ENCODE measurements at places on chromosomes 7 and 10.

DNA sequence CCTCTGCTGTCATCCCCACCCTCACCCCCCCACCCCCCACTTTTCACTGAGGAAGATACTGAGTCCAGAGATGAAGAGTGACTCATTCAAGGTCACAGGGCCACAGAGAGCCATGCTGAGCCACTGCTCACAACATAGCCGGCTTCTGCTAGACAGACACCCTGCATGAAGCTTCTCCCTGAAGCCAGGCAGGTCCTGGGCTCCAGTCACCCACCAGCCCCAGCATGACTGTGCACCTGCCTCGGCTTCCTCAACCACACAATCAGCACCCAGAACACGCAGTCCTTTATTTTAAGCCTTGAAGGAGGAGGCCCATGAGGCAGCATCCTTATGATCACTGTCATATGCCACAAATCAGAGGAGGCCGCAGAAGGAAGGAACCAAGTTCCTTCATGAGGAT is 19.2 kb upstream of the PRKAG2 start:
- DNase-seq: no peak

- no peak for DNase-seq
Measured at GRCh38 chr10:114038819-114039218, 4.8 kb upstream of the ADRB1 start.

DNA sequence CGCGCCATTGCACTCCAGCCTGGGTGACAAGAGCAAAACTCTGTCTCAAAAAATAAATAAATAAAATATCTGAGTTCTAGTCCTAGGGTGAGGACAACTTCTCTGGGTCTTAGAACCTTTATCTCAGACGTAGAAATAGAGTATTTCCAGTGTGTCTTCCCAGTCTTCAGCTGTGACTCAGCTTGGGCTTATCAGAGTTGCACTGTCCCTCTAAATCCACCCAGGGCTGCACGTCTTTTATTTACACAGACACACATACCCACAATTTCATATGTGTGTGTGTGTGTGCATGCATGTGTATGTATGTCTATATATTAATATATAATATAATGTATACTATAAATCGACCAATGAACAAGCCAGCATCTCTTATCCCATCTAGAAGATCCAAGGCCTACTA is 13.0 kb upstream of the PDIA4 start:
- DNase-seq: no peak

- DNase-seq: no peak
Measured at GRCh38 chr7:116380025-116380424, 119.5 kb upstream of the CAV2 start.

DNA sequence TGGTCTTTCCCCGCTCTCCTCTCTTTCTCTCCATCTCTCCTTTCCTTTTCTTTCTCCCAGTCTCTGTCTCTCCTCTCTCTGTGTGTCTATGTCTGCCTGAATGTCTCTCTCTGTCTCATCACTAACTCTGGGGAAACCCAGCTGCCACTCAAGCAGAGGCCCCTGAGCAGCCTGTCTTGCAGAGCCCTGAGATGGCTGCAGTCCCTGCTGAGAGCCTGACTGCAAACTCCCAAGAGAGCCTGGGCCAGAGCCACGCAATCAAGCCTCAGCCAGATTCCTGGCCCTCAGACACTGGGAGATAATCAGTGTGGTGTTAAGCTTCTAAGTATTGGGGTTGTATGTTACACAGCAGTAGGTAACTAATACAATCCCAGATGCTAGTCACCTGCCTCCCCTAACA is 91.5 kb downstream of the PAXIP1 start:
- no peak for DNase-seq

GRCh38 chr10:96208271-96208670 is 63.1 kb downstream of the BLNK start:
- DNase-seq: no peak

GRCh38 chr7:103702982-103703381 is 257.0 kb upstream of the SLC26A5 start:
- no peak for DNase-seq

DNA sequence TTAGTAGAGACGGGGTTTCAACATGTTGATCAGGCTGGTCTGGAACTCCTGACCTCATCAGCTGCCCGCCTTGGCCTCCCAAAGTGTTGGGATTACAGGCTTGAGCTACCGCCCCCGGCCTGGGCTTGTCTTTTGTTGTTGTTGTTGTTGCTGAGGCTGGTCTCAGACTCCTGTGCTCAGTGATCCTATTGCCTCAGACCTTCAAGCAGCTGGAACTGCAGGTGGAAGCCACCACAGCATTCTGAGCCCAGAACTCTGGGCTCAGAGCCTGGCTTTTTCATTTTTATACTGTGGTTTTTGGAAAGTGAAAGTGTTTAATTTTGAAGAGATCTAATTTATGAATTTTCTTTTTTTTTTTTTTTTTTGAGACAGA is 16.2 kb upstream of the DNAJB6 start:
- no peak for DNase-seq

DNA sequence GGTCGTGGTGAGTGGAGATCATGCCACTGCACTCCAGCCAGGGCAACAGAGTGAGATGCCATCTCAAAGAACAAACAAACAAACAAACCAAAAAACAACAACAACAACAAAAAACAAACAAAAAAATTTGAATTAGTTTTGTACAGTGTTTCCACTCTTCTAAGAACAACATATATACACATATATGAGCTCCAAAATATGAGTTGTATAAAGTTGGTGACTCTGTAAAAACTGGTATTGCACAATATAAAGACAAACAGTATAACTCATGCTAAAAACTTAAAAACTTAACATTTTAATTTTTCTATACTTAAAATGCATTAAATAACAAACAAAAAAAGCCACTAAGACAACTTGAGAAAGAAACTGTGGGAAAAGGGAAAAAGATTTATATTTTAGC is 46.0 kb downstream of the AKR1B15 start:
- no peak for DNase-seq

- no peak for DNase-seq
Measured at GRCh38 chr10:29214551-29214950, 74.3 kb upstream of the LYZL1 start.

DNA sequence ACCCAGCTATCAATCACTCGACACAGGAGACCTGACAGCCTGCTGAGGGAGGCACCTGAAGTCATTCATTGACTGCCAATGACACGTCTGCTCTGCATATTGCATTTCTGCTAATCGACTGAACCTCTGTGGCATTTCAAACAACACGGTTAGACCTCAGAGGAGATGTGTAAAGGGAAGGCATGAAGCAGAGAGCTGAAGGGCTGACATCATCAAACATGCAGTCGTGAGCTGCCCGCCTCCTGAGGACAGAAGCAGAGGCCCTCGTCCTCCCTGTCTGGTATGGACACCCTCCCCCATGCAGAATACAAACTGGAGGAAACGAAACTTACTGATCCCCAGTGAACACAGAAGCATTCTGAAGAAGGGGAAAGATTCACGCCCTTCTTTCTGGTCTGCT is 462.6 kb upstream of the MGMT start:
- no peak for DNase-seq

- DNase-seq: no peak
Measured at GRCh38 chr7:156820445-156821063, 72.4 kb downstream of the LMBR1 start.

- DNase-seq: no peak
Measured at GRCh38 chr7:52311886-52312285, 723.5 kb upstream of the POM121L12 start.

DNA sequence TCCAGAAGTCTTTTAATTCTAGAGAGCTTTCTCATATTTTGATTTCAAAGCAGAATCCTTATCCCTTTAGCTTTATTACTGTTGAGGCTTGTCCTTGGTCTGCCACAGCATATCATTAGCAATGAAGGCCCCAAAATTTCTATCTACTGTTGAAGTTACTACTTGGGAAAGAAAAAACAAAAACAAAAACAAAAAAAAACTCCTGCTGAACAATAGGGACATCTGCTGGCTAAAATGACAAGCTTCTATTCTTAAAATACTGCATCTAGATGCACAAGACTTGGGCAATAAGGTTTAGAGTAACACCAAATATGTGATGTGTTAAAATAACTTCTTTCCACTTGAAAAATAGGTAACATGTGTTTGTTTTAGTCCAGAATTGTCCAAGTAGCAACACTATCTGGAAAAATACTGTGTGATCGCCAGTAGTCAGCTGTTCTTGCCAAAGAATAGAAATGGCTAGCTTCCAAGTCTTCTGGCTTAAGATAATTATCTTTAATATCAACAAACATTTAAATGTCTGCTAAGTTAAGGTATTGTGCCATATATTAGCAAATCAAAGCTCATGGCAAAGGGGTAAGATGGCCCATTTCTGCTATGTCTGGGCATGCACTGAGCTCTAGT is 3.8 kb upstream of the DMTF1 start:
- peak; percentile 13 for DNase-seq

- DNase-seq: peak; percentile 54
Measured at GRCh38 chr10:119501690-119502089, 40.8 kb downstream of the RGS10 start.

DNA sequence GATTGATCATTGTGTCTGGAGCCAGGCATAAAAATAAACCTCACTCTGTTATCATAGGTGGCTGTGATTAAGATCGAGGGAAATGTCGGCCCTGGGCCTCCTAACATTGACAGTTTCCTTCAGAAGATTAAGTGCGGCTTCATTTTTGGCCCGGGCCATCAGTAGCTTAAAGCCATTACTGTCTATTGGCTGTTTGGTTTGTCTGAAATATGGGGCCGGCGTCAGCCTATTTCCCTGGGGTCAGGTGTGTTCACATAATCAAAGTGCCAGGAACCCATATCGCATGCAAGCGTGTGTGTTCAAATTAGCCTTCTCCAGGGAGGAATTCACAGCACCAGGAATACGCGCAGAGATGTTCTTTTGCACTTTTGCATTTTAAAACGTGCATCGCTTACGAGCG is 114.7 kb downstream of the CUX1 start:
- no peak for DNase-seq

- no peak for DNase-seq
Measured at GRCh38 chr10:3426190-3426845, 253.7 kb upstream of the PITRM1 start.

DNA sequence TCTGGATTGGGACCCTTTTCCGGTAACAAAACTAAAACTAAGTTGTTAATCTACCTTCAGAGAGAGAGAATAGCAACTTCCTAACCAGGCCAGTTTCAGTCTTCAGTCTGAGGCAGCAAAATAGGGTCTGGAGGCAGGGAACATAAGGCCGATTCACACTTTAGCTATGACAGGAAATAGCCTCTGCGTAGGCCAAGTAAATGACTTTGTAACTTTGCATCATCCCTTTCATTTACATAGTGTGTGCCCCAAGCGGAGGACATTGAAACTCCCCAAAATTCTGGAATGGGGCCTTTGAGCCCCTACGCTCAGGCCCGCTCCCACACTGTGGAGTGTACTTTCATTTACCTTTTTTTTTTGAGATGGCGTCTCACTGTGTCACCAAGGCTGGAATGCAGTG is 1.7 kb upstream of the UPP1 start:
- DNase-seq: peak; percentile 35

DNA sequence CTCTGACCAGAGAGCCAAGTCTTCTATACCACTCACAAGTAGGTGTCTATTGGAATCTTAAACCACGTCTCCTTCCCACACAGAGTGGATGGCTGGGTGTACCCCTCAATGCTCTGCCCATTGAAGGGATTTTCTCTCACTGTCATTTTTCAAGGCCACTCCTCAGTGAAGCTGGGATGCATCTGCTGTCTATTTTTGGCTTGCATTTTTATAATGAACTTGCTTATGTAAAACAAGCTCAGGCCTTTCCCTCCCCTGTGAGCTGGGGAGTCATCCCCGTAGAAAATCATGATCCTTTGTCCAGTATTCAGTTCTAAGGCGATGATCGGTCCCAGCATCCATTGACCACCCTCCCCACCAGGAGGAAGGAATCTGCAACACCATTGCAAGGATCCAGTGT is 9.8 kb upstream of the RBM17 start:
- no peak for DNase-seq

- peak; percentile 52 for DNase-seq
Measured at GRCh38 chr10:88989824-88990383, 694 bp upstream of the FAS start.

DNA sequence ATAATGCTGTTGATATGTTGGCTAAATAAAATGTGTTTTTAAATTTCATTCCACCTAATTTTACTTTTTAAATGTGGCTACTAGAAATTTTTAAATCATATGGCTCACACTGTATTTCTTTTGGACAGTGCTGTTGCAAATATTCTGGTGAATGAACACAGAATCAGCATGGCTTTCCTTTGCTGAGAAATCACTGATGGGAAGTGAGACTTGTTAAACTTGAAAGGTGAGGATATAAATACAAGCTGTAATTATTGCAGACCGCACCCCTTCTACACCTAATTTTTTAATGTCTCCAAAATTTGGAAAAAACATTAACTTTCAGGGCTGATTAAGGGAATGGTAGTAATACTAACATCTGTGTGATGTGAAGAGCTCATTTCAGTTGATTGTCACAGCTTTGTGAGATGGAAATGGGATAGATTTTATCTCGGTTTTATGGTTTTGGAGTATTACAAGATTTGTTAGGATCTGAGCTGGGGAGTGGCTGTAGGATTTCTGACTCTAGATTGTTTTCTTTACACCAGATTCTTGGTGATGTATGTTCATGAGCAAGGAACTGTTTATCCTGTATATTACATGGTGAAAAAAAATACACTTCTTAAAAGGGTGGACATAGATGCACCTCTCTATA is 1.3 kb downstream of the MIOS start:
- no peak for DNase-seq

DNA sequence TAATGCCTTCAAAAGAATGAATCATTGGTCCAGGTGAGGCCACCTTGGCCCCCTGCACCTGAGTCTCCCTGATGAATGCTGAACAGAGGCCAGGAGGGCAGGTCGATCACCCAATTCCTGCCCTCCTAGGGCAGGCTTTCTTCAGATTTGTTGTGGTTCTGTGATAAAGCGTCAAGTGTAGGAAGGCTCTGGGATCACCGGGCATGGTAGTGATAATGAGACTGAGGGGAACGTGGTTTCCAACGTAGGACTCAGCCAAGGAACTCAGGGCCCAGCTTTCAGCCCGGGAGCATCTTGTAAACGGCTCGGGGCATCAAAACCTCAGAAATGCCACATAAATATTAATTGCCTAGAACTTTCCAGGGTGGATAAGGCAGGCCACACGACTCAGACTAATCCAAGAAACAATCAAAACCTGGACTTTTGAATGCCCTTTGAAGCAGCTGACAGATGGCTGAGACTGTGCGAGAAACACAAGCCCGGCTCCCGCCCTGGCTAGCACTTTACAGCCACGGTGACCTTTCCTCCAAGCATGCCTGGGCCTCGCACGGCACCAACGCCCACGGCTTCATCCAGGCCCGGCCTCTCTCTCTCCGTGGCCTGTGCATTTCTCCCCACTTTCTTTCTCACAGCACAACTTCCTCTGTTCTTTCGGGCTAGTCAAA is 239.3 kb upstream of the GRB10 start:
- no peak for DNase-seq
